ENCODE measurements at places on chromosomes 2 and 18.

- no peak for DNase-seq
These were observed 7.3 kb upstream of the TMEM178A start for GRCh38 chr2:39658371-39658770.

DNA sequence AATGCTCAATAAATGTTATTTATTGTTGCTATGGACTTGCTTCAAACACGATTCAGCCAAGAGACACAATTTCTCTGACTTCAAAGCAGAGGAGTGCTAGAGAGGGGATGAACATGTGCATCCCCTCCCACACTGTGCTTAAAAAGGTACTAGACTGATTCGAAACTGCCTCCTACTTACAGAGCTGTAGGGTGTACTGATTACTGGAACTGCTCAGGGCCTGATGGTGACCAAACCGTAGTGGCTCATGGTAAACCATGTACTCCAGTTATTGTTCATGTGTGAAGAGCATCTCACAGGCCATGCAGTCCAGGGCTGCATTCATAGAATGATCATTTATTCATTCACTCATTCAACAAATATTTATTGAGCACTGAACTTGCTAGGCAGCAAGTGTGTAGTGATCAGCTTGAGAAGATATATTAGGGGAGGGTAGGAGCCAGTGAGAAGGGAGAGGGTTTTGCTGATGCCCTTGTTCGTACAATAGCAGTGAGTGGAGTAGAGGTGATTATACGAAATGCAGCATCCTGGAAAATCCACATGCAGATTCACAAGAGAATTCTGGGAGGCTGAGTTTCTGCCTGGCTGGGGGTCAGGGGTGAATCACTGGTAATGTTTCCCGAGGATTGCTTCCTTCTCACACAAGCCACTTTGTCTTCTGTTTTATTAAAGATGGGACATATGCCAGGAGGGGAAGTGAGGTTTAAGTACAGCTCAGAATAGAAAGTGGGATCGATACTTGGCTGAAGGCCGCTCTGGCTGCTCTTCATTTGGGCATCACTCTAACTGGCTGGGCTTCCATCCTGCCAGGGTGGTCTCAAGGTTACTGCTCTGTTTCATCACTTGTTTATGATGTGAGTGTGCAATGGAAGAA lies 245.4 kb downstream of the RAD51AP2 start:
- DNase-seq, result no peak

GRCh38 chr2:240620149-240620731 lies 5.0 kb upstream of the GPR35 start:
- DNase-seq, result no peak

DNA sequence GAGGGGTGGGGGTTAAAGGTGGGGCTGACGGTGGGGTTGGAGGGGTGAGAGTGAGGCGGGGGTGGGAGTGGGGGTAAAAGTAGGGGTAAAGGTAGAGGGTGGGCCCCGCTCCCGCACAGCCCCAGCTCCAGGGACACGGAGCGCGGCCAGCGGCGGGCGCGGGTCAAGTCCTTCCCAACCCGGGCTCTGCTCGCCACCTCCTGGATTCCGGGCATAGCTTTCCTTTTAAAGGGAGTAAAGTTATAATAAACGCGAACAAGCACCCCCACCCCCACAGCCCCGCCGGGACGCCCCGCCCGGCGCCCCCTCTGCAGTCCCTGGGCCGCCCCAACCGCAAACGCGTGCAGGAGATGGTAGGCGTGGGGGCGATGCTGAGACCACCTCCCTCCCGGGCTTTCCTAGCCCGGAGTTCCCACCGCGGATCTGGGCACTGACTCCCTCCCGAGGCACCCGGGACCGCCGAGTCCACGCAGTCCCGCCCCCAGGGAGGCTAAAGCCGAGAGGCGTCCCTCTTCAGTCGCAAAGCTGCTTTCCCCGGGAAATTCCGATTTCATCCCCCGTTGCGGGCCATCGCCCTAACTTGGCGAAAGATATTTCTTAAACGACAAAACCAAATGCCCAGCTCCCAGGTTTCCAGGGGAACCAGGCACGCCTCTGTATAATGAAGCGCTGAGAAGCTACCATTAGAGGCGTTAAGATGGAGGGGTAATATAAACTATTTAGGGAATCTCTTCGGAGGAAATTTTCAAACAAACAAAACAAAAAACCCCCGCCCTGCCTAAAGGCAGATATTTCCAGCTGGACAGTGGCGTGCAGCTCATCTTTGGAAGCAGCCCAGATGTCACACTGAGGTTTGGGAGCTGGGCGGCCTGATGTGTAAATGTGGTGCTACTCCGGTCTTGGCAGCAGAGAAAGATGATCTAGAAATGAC lies at the start of gene LIMS2:
Gene LIMS2, minus strand, starts transcription at position 200 of the 931 bp plus-strand sequence. CDS start 506 bp downstream, outside the sequence.
- DNase-seq, result no peak

Data from fibroblast of skin of left biceps (primary cell).